Brain microvascular endothelial cell (primary cell): ENCODE measurements at places on chromosomes 11 and 22.

- peak; percentile 20 for DNase-seq
Measured at GRCh38 chr22:45585437-45585755, 82.7 kb downstream of the FBLN1 start.

DNA sequence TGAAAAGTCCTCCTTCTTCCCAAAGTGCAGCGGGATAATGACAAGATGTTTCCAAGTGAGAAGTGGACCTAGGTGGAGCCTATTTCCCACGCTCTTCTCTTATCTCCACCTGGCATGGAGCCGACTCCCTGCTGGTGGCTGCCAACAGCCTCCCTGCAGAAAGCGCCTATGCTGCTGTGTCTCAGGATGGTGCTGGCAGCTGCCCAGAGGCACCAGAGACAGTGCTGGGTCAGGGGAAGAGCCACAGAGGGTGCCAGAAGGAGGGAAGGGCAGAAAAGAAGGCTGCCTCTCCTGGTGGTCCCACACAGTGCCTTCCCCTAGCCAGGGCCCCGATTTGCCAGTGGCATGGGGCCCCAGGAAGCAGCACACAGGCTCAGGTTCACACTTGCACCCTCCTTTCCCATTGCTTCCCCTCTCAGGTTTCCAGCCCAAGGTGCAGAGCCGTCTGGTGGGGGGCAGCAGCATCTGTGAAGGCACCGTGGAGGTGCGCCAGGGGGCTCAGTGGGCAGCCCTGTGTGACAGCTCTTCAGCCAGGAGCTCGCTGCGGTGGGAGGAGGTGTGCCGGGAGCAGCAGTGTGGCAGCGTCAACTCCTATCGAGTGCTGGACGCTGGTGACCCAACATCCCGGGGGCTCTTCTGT is 19.0 kb downstream of the CD5 start:
- DNase-seq, result no peak

- DNase-seq, result no peak
Measured at GRCh38 chr11:65293909-65294381, 20.7 kb upstream of the CDC42EP2 start.

GRCh38 chr11:35647421-35648093 is 15.0 kb upstream of the TRIM44 start:
- no peak for DNase-seq

GRCh38 chr11:2694995-2695939 is 4.5 kb downstream of the KCNQ1OT1 start:
- DNase-seq, result no peak

DNA sequence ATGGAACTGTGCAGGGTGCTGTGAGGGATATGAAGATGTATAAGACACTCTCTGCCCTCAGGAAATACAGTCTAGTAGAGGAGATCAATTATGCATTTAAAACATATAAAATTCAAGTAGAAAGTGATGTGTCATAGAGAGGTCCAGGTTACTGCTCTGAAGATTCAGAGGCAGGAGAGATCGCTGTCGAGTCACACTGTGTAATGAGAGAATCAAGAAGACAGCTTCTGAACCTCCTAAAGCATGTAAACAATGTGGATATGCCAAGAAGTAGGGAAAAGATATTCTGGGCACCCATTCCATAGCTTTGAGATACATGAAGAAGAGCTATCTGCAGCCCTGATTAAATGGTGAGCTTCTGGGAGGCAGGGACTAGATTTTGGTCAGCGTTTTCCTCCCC is 16.7 kb downstream of the SSH3 start:
- no peak for DNase-seq

DNA sequence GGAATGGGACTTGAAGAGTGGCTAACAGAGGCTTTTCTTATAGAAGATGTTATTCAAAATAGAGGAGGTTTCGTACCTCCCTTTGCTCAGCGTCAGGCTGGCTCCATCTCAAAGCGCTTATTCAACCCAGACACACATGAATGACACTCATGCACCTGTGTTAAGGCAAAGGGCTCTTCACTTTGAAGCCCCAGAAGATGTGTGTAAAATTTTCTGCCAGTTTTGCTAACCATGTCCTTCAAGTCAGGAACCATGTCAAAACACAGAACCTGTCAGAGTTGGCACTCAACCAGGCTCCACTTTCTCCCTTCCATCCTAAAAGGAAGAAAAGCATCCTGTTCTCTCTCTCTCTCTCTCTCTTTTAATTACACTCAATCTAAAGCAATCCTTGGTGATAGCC is 352.8 kb upstream of the NARS2 start:
- DNase-seq, result no peak

DNA sequence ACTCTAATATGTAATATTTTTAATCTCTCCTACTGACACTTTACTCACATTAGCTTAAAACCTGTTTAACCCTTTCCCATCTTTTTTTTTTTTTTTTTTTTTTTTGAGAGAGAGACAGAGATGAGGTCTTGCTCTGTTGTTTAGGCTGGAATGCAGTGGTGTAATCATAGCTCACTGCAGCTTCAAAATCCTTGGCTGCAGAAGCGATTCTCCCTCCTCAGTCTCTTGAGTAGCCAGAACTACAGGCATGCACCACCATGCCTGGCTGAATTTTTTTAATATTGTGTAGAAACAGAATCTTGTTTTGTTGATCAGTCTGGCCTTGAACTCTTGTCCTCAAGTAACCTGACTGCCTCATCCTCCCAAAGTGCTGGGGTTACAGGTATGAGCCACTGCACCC is 37.3 kb downstream of the PAMR1 start:
- no peak for DNase-seq

GRCh38 chr11:11709447-11710239 is 87.8 kb upstream of the GALNT18 start:
- DNase-seq, result no peak

DNA sequence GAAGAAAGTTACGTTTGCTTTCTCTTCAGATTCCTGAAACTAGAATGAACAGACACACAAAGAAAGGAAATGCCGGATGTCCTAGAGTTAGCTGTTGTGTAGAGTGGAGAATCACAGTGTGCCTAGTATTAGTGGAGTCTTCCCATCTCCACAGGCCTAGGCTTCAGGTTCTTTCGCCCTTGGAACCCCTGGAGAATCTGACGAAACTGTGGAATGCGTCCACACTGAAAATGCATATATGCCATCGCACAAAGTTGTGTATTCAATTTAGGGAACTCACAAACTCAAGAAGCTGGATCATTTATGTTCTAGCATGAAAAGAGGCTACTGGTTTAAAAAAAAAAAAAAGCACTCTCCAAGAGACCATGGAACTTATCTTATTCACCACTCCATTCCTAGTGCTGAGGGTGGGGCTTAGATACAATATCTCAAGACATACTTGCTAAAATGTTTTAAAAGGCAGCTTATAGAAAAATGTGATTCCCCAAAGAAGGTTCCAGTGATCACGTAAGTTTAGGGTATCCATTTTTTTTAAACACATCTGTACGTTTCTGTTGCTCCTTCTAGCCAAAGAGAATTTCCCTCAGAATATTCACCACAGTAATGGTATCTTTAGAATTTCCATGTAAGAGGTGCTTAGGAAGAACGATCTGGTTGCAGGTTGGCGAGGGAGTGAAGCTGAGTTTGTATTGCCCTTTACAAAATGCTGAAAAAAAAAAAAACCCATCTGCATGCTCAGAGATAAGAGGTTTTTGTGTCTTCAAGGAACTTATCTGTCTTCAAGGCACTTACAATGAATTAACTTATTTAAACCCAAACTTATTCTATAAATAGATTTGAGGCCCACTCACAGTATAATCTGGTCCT is 20.0 kb downstream of the MAML2 start:
- DNase-seq, result no peak

DNA sequence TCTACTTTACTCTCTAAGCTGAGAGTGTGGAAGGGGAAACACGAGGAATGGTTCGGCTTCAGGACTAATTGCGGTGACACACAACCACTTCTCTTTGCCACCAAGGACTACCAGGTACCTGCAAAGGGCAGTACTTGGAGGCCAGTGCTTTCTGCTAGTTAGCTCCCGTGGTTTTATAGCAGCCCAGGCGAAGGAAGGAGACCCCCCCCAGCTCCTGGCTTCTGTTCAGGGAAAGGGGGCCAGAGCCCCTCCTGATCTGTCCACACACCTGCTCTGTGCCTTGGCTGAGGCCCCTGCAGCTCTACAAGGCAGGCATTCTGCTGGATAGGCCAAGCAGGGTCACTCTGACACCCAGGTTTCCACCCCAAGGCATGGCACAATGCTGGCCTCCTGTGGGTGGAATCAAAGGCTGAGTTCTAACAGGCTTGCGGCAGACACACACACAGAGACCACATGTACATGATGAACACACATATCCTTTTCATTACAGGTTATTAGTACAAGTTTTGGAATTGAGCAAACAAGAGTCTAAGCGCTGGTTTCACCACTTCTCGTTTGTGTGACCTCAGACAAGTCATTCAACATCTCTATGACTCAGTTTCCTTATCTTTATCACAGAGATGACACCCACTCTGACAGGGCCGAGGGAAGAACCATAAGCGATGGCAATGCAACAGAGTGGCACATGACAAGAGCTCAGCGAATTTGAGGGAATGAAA is 7.5 kb downstream of the SERPIND1 start:
- peak; percentile 51 for DNase-seq

DNA sequence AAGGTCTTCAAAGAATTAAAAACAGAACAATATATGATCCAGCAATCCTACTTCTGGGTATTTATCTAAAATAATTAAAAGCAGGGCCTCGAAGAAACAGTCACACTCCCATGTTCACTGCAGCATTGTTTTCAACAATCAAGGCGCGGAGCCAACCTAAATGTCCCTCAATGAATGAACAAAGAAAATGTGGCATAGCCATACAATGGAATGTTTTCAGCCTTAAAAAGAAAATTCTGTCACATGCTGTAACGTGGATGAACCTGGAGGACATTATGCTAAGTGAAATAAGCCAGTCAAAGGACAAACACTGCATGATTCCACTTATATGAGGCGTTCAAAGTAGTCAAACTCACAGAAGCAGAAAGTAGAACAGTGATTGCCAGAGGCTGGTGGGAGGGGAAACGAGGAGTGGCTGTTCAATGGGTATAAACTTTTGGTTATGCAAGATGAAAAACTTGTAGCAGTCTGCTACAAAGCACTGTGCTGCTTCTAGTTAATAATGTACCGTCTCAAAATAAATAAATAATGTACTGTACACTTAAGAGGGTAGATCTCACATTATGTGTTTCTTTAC is 41.2 kb downstream of the SNX19 start:
- DNase-seq, result no peak

DNA sequence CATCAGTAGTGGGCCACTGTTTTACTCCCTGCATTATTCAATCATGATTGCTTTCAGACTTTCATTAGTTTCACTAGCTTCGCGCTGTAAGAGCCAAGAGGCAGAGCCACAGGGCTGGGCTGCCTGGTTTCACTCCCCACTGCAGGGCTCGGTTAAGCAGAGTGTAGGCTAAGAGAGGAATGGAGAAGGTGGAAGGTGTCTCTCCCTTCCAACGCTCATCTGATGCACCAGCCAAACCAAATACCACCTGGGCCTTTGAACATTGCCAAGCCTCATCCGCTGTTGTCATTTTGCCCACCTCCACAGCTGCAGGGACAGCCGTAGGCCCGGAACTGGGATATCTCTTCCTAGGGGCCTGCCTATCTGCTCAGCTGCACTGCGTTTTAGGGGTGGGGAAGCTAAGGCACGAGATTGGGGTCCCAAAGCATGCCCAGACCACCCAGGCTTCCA is 480 bp upstream of the SMARCB1 start:
- DNase-seq, result no peak

DNA sequence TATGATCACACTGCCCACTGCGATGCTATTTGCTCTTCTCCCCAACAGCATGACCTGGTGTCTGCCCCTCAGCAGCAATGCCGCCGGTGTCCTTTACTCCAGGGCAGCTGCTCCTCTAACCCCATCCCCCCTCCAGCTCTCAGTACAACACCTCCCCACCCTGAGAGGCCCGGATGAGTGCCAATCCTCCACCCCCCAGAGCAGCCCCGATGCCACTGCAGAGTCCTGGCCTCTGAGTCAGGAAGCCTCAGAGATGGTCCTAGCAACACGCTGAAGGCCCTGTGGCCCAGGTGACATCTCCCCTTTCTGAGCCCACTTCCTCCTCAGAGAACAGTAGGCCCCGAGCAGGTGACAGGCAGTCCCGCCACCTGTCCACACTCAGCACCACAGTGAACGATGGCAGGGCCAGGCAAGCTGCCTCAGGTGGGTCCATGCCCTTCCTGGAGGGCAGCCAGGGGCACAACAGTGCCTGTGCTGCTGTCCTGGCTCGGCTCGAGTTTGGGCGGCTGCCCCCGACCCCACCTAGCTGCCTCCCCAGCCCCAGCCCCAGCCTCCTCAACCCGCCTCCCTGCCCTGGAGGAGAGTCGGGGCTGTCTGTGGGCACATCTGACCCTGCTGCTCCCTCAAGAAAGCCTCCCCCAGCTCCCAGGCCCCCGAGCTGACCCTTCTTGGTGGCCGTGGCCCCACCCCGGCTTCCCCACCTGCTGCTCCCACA is 3.9 kb upstream of the NDUFS8 start:
- DNase-seq, result no peak

- DNase-seq, result no peak
Measured at GRCh38 chr11:107928767-107929507, 689 bp downstream of the RAB39A start.

DNA sequence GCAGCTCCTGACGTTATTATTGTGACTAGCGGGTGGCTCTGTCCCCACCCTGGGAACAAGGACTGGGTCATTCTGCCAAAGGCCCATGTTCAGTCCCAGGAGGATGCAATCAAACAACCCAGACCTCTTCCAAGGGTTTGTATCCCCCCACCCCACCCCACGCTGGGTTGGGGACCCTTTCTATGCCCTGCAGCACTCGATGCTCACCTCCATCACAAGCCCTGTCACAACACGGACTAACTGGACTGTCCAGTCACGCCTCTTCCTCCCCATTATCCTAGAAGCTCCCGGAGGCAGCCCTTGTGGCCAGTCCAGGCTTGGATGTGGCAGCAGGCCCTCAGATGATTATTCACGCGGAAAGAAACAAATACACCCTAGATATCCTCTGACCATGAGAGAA is 3.7 kb downstream of the SHANK2 start:
- no peak for DNase-seq

DNA sequence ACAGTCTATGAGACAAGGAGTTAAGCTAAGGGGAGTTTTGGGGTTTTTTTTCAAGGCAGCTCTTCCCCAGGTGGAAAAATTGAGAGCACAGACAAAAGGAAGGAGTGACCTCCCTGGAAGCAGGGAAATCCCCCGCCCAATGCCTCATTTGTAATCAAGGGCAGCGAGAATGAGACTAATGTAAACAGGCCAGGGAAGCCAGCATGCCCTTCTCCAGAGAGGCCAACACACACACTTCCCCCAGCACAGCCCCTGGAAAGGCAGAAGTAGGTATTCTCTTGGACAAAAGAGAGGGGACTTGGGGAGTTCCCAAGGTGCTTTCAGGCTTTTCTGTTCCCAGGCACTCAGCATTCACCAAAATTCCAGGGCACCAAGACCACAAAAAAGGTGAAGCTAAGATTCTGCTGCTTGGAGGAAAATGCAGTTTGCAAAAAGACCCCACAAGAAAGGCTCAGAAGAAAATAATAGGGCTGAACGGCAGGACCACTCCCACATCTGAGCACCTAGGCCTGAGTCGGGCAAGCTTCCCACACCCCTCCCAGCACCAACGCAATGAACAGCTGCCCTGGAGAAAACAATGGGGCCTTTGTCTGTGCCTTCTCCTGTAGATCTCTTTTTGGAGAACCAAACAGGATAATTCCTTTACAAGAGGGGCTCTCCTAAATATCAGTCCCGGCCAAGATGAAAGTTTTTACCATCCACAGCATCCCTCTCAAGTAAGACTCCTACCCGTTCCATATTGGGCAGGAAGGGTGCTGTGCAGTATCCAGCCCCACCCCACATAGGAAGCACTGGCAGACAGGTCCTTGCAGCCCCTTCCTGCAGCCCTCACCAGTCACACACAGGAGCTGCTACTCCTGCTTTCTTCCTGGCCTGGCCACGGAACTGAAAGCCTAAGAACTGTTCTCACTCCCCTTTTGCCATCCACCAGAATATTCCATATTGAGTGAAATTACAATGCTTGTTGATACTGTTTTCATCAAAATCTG is 70.7 kb upstream of the AKIP1 start:
- DNase-seq, result no peak

GRCh38 chr11:131041331-131042040 is 125.2 kb upstream of the SNX19 start:
- DNase-seq, result no peak
